D721Med (cell line): ENCODE measurements at places on chromosomes 5 and 9.

DNA sequence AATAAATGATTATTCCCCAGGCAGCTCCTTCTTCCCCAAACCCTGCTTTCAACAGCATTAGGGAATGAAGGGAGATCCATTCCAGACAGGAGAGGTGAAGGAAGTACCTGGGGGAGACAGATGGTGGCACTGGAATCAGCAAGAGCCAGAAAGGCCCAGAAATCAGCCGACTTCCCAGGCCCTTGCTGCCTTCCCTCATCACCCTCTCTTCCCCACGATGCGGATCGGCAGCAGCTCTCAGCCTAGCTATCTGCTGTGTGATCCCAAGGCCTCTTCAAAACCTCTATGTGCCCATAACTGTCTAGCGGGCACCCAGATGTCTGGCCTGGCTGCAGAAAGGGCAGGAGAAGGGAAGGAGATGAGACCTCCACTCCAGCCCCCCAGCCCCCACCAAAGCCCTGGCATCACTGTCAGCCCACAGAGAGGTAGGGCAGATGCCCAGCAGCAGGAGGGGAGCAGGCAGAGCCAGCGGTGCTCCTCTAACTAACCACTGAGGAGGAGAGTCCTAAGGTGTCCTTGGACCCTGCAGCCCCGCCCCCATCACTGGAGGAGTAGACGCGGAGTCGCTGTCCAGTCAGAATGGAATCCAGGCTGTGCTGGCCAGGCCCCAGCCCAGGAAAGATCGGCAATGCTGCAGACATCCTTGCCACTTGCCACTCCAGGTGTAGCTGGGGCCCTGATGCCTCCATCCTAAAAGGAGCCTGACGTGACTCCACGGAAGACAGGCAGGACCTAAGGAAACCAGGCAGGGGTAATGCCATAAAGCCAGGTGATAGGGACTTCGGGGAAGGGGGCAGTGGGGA lies 12.7 kb downstream of the CNTFR start:
- DNase-seq, result no peak

DNA sequence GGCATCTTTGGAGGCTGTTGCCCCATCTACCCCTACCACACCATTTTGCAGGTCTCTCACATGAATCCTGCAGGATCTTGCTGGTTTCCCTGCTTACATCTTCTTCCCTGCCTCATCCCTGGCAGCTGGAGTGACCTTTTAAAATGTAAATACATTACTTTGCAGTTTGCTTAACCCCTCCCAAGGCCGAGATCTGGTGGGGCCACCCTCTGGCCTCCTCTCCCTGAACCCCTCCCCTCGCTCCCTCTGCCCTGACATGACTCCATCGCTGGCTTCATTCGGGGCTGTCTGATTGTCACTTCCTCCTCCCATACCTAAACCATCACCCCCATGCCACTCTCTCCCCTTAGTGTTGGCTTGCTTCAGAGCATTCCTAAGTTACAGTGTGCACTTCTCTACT lies 12.6 kb upstream of the PALM2AKAP2 start:
- DNase-seq, result no peak

GRCh38 chr5:168059131-168059530 lies 232.3 kb upstream of the WWC1 start:
- no peak for DNase-seq

DNA sequence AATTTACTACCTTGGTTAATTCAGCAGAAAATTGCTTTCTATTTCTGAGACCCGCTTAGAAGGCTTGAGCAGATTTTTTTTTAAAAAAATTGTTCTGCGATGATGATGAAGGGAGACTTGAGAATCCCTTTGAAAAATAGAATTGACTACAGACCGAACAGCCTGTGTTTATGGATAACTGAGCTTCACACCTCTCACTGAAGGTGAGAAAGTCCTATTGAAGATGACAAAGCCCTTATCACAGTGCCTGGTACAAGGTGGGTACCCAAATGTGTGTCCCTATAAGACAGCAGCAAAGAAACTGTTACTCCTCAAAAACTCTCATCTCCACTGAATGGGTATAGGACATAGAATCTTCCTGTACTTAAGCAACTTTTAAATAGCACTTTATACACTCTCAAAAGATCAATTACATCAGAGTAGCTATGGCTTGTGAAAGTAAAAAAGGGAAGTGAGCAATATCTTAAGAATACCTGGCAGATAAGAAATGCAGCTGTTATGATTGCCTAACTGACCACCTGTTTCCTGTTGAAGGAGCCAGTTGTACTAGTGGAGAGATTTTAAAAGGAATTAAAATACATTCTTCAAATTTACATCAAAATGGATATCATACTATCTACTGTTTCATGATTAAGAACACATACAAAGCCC lies 419.7 kb downstream of the CHSY3 start:
- DNase-seq, result no peak

GRCh38 chr5:147567917-147568598 lies 58.2 kb upstream of the DPYSL3 start:
- DNase-seq, result no peak

DNA sequence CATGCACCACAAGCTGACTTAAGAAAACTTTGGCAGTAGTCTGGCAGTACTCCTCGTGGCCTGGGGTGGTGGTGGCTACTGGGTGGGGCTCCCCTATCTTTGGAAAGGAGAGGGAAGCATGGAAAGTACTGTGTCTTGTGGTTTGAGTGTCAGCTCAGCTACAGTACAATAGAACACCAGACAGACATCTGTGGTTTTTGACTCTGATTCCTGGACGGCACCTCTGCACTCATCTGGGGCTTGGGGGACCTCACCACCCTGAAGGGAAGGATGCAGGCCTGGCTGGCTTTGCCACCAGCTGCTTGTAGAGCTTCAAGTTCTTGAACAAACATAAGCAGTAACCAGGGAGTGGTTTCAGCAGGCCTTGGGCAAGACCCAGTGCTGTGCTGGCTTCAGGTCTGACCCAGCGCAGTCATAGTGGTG lies 40.6 kb downstream of the TNFSF8 start:
- no peak for DNase-seq

GRCh38 chr9:135480940-135481310 lies 1.3 kb downstream of the PPP1R26 start:
- no peak for DNase-seq

DNA sequence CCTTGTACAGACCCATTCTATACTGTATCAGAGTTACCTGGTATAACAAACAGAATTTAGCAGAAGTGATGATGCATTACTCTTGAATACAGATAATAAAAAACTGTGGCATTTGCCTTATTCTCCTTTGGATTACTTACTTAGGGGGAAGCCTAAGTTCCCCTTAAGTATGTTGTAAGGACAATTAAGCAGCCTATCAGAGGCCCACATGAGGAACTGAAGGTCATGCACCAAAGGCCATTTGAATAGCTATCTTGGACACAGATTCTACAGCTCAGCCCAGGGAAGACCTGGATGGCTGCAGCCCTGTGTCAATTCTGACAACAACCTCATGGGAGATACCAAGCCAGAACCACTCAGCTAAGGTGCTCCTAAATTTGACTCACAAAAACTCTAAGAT lies 125.2 kb downstream of the RAPGEF6 start:
- DNase-seq, result no peak

- DNase-seq, result no peak
Observed at GRCh38 chr5:87242242-87242641, 25.4 kb upstream of the RASA1 start.

DNA sequence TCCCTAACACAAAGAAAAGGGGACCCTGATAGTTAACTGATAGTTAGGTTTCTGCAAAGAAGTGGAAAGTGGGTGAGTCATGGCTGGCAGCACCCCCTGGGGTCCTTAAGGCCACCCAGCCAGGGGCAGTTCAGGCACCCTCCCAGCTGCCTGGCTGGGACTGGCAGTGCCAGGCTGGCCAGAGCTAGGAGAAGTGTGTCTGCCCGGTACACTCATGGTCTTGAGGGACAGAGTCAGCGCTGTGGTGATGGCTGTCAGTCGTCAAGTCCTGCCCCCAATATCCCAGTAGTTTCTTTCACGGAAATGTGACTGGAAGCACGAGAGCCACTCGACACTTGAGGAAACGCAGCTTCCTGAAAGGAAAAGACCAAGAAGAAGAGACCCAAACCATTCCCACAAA lies 22.3 kb upstream of the CNOT6 start:
- no peak for DNase-seq

- no peak for DNase-seq
Observed at GRCh38 chr5:36150676-36151433, 832 bp downstream of the LMBRD2 start.

DNA sequence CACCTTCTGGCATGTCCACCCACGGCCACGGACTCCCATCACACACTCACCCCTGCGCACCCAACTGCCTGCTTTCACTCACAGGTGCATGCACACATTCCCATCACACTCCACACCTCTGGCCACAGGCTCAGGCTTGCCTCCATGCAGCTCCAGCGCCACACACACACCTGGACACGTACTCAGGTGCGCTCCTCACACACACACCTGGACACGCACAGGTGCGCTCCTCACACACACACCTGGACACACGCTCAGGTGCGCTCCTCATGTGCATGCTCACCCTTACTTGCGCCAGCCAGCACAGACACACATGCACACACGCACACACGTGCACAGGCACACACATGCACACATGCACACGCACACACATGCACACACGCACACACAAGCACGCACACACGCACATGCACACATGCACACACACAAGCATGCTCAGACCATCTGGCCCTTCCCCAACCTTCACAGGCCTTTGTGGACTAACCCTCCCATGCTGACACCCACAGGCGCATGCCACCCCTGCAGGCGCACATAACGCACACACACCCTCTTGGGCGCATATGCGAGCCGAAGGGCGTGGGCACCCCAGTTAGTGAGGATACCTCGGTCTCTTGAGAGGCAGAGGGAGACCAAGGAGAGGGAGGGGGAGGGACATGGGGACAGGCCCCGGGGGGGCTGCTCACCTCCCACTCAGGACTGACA lies 8.3 kb downstream of the GRIN1 start:
- DNase-seq, result no peak

- DNase-seq, result no peak
Observed at GRCh38 chr5:68529581-68529980, 314.0 kb downstream of the PIK3R1 start.

- DNase-seq, result peak; percentile 91
Observed at GRCh38 chr9:133854765-133855164, 116.6 kb upstream of the SARDH start.

- DNase-seq, result no peak
Observed at GRCh38 chr9:94911986-94912635, 185.6 kb downstream of the AOPEP start.

GRCh38 chr5:146560205-146560812 lies 44.3 kb upstream of the GPR151 start:
- no peak for DNase-seq

DNA sequence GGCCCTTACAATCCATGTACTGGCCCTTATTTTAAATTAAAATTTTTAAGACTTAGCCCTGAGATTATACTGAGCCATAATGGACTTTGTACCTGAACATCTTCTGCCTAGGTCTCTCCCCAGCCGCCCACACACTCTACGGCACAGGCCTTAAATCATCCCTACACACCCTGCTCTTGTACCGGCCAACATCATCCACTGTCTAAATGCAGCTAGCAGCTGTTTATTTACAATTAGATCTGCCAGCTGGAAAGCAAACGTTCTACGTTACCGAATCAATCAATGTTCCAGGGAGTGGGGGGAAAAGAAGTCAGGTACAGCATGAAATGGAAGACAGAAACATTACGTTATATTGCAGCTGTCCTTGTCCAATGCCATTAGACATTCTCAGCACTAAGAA lies 88.4 kb upstream of the GRAMD2B start:
- DNase-seq, result no peak

GRCh38 chr9:17216011-17216410 lies 81.2 kb downstream of the CNTLN start:
- DNase-seq, result no peak

DNA sequence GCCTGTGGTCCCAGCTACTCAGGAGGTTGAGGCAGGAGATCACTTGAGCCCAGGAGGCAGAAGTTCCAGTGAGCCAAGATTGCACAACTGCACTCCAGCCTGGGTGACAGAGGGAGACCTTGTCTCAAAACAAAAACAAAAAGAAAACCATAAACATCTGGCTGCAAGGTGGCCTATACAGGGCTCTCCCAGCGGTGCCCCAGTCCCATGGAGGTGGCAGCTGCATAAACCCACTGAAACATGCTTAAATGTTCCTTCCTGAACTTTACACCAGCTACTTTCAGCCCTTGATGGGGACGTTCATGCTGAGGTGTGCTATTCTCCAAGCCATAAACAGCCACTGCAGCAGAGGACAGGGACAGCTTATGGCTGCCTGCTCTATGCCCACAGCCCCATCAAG lies 35.6 kb downstream of the DROSHA start:
- DNase-seq, result no peak

DNA sequence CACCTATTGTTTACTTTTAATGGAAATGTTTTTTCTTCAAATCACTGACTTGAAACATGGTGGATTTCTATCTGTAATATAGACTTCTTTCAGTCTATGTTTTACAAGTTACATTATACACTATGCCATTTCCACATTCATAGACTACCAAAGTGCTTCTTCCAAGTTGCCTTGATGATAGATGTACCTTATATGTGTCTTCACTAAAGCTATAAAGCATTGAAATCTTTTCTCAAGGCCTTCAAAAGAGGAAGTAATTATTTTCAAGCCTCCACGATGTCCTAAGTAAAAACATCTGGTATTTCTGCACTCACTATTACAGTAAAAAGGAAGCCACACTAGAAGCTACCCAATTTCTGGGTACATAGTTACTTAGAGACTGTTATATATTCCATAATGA lies 113.3 kb downstream of the FGF10 start:
- no peak for DNase-seq

DNA sequence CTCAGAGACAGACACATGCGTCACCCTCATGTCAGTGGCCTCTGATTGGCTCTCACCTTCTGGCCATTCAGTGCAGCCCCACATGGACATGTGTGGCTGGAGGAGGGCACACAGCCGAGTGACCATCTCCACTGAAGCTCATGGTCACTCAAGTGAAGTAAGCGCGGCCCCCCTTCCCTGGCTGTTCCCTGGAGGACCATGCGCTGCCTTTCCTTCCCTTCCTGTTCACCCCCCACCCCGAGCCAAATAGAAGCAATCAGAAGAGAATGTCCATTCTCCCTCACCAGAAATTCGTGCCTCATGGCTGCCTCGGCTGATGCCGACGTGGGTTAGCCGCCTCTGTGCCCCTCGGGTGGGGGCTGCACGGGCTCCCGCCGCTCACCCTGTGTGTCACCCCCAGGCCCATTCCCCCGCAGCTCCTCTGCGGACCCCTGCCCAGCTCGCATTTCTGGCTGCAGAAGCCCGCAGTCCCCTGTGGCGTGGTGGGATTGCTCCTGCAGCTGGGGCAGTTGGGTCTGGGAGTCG lies 12.5 kb upstream of the COL5A1 start:
- no peak for DNase-seq

GRCh38 chr5:147826361-147826760 lies 5.1 kb downstream of the SPINK1 start:
- DNase-seq, result no peak
